ENCODE measurements at places on chromosomes 4 and X. TPM values are rescaled to one million over a fixed set of nuclear protein-coding genes. Genes with fewer than 3 reads are reported as not detected.

The RNF212 gene
- 20.8 TPM for polyA plus RNA-seq

The AREG gene
- not detected for polyA plus RNA-seq

The PGK1 gene
- polyA plus RNA-seq: 471 TPM

The SRPX2 gene
- 4.5 TPM for polyA plus RNA-seq

DNA sequence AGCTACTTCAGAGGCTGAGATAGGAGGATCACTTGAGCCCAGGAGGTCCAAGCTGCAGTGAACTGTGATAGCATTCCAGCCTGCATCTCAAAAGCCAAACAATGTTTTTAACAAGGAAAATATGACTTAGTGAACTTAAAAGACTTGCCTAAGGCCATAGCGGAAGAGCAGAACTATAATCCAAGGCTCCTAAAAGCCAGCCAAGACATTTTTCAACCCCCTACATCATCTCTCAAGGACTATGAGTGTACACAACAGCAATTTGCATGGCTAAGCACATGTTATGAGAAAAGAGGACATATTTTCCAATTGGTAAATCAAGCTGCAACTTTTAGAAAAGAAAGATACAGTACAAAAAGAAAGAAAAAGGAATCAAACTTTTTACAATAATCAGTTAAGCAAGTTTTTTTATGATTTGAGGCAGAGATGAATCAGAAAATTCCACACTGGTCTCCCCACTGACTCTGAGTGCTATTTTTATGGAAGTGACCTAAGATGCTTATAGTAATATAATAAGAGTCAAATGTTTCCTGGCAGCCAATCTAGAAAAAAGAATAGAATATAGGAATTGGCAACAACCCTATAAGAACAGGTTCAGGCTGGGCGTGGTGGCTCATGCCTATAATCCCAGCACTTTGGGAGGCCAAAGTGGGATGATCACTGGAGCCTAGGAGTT is 9.8 kb upstream of the ACOT9 start:
- no peak for DNase-seq

DNA sequence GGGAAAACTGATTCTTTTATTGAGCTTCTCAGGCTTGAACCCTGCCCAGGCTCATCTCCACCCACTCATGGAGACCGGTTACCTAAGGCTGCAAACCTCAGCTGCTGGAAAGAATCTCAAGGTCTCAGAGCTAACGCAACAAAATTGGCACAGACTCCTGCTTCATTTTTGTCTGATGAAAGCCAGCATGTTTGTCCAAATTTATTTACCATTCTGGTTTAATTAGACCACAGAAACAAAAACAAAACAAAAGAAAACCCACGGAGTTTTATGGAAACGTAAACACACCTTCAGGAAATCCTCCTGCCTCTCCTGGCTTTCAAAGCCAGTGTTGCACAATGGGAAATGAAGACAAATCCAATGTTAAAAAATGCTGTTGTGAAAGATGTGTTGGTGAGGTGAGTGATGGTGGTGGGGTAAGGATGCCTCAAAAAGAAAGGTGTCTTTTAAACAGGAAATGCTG is 56.4 kb upstream of the PDLIM3 start:
- DNase-seq: no peak

GRCh38 chr4:180486342-180486741 is 1756.9 kb upstream of the TENM3 start:
- no peak for DNase-seq

DNA sequence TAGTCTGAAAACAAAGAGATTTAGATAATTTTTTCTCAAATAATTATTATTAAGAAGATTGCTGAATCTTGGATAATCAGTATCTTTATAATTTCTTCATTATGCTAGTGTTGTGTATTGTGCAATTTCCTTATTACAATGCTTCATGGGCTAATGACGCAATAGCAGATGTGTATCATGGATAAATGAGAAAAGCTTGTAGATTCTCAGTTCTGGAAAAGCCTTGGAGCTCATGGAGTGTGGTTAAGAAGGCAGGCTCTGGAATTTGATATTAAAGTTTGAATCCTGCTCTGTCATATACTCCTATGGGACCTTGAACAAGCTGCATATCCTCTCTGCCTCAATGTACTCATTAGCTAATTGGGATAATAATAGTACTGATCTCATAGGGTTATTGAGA is 18.9 kb upstream of the CXCL8 start:
- DNase-seq: no peak

DNA sequence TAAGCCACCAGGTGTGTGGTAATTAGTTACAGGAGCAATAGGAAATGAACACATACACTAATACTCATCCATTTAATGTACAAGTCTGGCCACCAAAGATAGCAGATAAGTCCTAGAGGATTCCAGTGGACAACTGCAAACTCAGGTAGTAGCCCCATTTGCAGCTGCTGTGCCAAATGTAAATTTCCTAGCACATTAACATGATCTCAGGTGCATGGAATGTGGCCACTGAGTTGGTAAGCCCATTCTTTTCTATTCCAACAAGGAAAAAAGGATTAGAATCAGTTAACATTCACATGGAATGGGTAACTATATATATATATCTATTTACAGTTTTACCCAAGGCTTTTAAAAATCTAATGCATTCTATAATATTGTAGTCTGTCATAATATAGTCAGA is 23.3 kb upstream of the FRAS1 start:
- no peak for DNase-seq

DNA sequence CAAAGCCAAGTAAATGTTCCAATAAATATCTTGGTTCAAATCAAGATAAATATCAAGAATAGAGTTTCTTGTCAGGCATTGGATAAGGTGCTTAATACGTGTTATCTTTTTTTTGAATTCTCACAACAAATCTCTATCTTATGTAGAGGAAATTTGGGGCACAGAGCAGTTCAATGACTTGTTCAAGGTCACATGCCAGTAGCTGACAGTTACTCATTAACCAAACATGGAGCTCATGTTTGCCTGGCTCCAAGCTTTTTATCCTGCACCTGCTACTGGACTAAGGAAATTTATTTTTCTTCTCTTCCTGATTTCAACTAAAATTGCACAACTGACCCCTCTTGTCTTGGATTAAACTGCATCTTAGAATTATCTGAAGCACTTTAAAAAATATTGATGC is 76.3 kb downstream of the ATP10D start:
- no peak for DNase-seq

- no peak for DNase-seq
Measured at GRCh38 chrX:4588056-4588455, 874.6 kb upstream of the PRKX start.

DNA sequence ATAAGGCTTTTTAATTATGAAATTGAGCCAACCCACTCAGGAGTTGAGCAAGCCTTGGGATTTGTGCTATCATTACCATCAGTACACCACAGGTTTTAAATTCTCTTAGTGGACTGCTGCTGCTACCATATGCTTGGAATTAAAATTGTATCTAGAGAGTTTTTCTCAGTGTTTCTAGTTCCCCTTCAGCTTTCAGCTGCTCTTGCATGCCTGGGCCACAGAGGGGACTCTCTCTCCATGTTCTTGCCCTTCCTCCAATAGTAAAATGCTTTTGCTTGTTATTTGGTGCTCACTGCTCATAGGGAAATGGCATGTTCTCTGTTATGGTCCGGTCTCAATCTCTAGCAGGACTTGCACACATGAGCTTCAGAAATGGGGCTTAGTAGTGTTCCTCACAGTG is 101.9 kb downstream of the IGSF1 start:
- no peak for DNase-seq

DNA sequence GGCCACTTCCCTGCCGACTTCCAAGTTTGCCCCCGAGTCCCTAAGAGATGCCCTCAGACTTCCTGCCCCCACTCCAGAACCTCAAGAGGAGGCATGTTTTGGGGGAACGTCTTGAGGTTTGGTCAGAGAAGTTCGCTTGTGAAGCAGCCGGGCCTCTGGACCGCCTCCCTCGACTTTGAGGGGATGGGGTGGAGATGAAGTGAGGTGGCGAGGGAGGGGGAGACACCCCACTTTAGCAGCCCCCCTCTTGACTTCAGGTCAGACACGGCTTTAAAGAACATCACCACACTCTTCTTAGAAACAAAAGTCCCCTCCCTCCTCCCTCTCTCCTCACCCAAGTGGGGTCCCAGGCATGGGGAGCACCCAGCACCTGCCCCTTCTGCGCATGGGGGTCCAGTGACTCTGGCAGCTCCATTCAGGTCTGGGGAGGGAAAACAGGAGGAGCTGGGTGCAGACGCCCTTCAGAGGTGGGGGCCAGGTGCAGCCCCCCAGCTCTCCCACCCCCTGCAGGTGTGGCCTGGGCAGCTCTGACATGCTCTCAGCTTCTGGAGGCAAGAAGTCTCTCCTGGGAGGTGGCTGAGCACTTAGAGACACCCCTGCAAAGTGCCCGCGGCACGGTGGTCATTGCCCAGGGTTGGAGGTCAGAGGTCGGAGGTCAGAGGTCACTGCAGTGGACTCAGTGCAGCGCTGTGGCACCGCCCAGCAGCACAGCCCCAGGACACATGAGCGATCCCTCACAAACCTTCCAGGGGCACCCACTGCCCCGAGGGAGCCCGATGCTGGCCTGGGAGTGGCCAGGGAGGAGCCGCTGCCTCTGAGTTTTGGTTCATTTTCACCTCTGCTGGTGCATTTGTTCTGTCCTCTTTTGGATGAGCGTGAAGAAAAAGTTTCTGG is 108.8 kb downstream of the CPZ start:
- no peak for DNase-seq

Data from kidney (tissue), 22 donors.